ENCODE measurements at places on chromosomes 6 and 20.

DNA sequence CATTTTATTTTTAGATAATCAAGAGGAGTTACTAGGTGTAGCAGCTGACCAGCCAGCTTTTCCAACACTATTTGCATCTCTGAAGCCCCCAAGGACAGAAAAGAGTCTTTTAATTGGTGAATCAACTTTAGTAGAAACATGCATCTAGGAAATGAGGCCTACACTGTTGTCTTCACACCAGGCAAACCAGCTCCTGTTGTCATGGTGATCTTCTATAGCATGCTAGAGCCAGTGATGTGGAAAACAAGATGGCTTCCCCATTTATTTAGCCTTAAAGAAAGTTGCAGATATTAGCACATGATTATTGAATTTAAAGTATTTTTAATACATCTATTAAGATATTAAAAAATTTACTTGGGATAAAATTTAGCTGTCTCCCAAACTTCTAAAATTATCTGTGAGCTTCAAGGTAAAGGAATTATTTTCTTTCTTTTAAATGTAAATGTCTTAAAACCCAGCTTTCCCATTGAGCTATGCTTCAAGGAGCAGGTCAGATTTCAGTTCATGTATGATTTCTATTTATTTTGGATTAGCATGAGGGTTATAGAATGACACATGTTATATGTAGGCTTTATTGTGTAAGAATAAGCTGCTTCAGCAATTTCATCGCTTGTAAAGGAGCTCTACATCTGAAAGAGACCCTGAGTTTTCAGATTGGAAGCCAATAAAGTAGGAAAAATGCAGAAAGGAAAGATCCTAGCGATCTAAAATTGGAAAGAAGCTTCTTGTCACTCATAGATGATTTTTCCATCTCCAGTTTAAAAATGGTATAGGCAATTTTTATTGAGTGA is 564.9 kb upstream of the CITED2 start:
- no peak for DNase-seq

DNA sequence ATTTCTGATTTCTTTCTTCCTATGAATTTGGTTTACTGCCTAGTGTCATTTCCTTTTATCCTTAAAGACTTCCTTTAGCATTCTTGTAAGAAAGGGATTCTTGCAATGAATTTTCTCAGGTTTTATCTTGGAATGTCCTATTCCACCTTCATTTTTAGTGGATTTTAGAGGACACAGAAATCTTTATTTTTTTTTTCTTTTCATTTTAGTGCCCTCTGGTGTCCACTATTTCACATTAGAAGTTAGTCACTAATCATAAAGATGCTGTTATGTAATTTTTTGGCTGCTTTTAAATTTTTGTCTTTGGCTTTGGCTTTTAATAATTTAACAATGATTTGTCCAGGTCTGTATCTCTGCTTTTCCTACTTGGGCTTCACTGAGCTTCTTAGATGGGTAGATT is 28.1 kb downstream of the LMBRD1 start:
- no peak for DNase-seq

- no peak for DNase-seq
Measured at GRCh38 chr20:20362774-20363433, 5.0 kb upstream of the INSM1 start.

- DNase-seq: no peak
Measured at GRCh38 chr6:56032715-56033260, 157.4 kb upstream of the BMP5 start.

DNA sequence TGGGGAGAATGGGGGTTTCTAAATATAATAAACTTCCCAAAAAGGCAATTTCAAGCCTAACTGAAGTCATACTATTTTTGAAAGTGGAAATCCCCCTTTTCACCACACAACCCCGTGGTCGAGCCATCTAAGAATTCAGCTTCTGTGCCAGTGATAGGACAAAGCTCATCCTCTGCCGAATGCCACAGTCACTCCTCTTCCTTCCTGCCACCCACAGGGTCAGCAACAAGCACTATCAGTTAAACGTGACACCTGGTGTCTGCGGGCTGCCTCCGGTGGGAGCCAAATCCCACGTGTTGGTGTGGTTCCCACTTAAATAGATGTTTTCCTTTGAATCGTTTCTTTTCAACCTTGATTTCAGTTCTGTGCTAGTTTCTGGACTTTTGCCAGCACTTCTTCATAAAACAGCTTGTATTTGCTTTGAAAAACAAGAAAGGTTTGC is 60.7 kb downstream of the TNFAIP3 start:
- peak; percentile 96 for DNase-seq

DNA sequence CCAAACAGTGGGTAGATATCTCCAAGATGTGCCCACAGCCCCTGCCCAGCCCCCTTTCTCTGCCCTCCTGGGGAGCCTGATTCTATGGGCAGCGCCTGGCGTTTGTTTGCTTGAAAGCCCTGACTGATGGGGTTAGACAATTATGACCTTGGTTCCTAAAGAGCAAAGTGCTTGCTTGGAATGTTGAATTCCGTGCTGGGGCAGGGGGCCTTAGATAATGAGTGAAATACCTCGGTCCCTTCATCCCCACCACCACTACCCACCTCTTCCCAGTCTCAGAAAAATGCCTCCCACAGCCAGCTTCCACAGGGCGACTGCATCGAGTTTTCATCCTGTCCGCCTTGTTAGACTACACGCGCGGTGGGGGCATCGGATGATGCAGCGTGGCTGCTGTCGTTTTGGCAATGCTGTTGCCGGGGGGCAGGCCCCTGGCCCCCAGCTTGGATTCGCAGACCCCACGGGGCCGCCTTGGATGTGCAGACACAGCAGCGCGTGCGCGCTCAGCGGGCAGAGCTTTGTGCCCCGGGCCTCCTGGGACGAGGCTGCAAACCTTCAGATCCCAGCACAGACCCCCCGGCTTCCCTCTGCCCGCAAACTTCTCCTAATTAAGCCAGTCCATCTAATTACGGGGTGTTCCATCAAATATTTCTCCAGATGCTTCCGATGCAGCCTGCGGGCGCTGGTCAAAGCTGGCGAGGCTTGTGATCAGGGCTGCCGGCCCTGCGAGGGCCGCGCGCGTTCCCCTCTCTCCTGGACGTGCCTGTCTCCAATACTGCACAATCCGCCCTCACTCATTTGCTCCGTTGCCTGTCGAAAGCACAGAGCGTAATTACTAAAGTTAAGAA is 86.1 kb downstream of the LINC00237 start:
- no peak for DNase-seq

DNA sequence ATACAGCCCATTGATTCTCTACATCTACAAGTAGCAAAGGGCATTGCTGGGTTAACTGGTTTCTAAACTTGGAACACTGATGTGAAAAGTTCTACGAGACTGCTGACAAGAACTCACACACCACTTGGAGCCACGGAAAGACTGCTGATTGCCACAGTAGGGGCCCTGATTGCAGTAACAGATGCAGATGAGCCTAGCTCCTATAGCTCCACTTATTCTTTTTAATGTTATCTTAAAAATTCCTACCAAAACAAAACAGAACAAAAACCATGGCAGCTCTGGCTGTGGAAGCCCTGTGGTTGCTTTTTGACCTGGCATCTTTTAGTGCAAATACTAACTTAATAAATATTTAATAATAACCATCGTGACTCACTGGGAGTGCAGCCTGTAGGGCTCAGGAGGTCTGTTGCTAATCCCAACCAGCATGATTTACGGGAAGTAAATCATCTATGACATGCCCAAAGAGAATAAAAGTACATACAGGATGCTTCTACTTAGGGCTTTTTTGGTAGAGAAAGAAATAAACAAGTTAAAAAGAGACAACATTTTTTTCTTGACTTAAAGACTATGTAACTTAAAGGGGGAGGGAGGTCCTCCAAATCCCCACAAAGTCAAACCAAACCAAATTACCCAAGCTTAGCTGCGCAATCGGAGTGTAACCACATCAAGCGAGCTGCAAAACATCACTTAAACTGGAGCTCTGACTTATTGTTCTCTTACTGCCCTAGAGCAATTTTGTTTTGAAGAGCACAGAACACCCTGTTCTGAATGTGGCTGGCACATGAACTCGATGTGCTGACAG is 87.2 kb downstream of the FKBP5 start:
- DNase-seq: peak; percentile 70

DNA sequence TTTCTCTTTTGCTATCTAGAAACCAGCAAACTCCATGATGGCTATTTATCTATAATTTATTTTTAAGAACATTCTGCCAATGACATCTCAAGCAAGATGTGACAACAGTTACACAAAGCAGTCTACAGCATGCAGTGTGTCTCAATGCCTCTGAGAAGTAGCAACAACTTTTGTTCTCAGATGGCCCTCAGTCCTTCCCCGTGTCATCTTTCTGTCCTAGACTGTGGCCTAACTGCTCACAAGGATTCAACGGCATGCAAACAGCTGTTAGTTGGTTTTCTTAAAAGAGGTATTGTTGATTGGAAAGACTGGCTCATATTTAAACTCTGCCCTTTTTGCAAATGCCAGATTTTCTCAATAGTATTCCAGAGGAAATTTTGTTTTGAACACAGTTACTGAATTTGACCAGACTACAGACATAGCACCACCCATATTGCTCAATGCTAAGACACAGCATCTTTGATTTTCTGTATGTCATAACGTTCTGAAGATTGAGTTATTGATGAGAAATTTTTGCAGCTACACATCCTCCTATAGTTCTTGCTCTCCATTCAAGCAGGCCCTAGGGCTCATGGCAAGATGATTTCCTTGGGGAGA is 26.1 kb upstream of the F13A1 start:
- DNase-seq: no peak

DNA sequence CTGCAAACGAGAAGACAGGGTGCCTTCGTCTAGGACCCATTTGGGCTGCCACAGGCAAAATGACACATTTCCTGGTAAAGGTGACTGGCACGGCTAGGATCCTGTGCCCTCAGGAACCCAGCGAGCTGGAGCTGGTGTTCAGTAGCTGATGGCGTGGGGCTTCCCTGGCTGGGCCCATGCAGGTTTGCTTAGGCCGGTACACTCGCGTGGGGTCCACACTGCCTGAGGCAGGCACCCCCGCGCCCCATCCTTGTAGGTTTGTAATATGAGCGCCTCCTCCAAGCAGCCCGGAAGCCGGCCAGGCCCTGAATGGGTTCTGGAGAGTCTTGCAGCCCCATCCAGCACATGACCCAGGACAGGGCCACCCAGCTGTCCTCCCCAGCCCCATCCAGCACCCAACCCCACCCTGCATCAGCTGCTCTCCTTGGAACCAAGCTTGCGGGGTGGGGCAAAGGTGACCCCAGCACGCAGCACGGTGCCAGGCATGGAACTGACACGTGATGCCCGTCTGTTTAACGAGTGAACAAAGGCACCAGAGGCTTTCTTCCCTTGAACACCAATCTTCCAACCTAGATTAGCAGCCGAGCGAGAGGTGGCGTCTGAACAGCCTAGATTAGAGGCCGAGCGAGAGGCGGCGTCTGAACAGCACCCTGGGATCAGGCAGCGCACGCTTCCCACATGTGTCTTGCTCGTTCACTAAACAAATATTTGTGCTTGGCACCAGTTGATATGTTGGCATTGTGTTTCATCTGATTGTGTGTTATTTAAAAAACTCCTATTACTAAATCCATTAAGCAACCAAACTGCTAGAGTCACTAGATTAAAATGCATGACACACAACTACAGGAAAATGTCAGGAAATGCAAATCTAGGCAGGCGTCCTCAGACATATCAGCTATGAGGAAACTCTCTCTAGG is 112.1 kb downstream of the DLL1 start:
- DNase-seq: no peak

DNA sequence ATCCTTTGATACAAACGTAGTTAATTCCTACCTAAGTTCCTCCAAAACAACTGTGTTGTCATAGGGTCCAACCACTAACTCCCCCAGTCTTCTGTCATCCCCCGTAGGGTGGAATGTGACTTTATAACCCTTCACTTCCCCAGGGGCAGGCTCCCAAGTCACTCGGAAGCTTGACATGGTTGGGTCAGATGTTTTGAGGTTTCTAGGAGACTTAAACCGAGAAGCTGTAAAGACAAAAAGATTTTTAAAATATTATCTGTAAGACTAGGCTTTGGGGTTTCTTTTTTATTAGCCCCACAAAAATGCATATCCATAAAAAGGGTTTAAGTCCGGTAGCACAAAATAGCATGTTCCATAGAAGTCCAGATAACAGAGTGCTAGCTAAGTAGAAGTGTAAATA is 50.2 kb downstream of the COL12A1 start:
- no peak for DNase-seq

GRCh38 chr6:47135772-47136171 is 93.6 kb upstream of the ADGRF1 start:
- DNase-seq: no peak

DNA sequence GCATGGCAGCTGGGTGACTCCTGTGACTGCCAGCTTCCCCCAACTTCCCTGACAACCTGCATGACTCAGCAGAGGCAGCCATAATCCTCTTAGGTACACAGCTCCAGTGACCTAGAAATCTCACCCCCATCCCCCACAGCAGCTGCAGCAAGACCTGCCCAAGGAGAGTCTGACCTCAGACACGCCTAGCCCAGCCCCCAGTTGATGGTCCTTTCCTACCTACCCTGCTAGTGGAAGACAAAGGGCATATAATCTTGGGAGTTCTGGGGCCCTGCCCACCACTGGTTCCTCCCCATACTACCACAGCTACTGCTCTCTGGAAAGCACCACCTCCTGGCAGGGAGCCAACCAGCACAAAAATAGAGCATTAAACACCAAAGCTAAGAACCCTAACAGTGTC is 90.2 kb downstream of the F13A1 start:
- DNase-seq: peak; percentile 8

DNA sequence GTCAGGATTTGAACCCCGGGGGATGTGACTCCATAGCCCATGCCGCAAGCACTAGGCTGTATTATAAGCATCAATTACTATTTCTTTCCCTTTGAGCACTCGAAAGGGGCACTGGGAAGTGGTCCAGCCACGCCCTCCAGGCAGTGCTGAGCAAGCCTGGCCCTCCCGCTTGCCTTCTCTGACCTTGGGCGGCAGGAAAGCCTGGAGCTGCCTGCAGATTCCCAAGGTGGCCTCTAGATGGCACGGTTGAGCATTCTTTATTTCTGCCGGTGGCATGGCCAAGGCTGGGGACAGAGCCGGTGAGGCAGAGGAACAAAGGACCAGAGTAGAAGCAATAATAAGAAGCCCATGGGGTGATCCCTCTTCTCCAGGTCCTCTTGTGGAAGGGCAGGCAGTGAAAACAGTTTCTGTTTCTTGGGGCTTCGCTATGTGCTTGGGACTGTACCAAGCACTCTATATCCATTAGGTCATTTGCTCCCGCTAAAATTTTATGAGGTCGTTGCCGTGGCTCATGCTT is 32.0 kb downstream of the ARHGAP40 start:
- DNase-seq: peak; percentile 74

- DNase-seq: no peak
Measured at GRCh38 chr6:4272996-4273395, 137.6 kb upstream of the ECI2 start.

- peak; percentile 8 for DNase-seq
Measured at GRCh38 chr6:136051140-136051775, 198.9 kb downstream of the MTFR2 start.

- no peak for DNase-seq
Measured at GRCh38 chr6:75393806-75394205, 99.8 kb downstream of the FILIP1 start.

Data from DND-41 (cell line).